ENCODE measurements at places on chromosomes 6 and 20.

DNA sequence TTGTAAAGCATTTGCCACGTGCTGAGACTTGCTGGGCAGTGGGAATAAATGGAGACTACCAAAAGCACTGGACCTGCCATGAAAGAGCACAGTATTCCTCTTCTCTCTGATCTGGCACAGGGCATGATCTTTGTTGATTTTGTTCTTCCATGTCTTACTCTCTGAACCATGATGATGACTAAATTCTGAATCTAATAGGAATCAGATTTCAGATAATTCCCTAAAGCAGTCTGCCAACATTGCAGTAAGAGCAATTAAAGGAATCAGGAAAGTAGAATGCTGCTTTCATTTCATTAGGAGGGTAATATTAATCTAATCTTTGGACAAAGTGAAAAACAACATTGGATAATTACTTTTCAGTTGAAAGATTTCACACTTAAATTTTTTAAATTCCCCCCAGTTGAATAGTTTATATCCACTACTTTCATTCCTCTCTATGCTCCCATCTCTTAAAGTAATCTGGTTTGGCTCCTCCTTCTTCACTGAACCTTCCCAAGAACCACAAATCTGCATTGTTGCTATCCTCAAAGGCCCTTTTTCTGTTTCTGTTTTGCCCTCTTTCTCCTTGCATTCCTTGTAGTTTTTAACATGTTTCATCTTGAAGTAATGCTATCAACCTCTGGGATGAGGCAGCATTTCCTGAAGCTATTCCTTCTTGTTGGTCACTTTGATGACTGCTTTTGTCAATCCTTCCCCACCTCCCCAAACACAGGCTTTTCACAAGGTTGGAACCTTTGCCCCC lies 243.2 kb upstream of the TENT5A start:
- no peak for DNase-seq

- no peak for DNase-seq
These were observed 148.5 kb upstream of the DEFB112 start for GRCh38 chr6:50198245-50198644.

DNA sequence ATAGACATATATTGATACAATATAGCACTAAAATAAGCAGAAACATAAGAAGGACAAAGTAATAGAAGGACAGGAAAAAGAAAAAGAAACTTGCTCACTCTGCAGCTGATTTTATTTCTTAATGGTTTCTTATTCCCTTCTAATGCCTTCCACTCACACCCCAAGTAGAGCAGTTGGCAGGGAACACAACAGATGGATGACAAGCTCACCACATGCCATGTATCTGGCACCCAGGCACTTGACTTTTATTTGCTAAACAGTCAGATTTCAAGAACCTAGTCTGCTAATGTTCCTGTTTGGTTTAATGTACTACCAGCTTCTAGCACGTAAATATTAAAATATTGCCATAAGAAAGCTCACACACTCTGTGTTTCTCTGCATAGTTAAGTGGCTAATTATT lies 87.1 kb downstream of the COL19A1 start:
- no peak for DNase-seq

DNA sequence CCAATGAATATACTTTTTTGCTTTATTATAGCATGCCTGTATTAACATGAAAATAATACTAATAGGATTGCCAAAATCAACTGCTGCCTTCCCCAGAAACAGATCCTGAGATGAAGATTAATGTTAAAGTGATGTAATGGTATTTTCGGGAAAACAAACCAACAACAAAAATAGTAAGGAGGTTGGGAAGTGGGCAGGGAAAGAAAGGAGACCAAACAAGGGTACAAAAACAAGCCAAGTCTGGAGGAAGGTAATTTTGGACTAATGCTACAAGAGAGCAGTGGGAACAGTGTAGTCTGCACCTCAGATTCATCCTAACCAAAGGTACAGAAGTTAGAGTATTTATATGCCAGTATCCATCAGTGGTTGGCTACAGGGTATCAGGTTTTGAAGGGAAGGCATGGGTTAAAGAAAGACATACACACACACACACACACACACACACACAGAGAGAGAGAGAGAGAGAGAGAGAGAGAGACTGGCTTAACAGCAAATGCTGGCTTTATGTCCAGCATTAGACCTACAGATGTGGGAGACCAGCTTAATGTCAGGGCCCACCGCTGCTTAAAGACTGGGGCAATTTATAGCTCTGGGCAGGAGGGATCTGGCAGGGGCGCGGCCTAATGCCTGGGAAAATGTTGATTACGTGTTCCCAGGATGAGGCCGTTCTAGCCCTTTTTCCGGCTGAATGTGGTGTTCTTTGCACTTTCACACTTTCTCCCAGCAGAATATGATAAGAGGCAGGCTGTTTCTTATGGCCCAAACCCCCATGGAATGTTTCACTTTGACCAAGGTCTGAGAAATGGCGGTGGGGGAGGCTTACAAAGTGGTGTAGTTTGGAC lies 3.8 kb upstream of the SLC17A1 start:
- no peak for DNase-seq

DNA sequence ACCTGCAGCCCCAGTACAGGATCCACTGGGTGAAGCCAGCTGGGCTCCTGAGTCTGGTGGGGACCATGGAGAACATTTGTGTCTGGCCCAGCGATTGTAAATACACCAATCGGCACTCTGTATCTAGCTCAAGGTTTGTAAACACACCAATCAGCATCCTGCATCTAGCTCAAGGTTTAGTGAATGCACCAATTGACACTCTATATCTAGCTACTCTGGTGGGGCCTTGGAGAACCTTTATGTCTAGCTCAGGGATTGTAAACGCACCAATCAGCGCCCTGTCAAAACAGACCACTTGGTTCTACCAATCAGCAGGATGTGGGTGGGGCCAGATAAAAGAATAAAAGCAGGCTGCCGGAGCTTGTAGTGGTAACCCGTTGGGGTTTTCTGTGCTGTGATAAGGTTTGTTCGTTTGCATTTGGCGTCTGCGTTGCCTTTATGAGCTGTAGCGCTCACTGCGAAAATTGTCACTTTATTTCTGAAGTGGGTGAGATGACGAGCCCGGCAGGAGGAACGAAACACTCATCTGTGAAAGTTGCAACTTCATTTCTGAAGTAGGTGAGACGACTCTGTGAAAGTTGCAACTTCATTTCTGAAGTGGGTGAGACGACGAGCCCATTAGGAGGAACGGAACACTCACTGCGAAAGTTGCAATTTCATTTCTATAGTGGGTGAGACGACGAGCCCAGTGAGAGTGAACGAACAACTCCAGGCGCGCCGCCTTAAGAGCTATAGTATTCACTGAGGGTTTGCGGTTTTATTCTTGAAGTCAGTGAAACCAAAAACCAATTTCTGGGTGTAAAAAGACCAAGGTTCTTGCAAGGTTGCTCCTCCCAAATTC lies 31.1 kb downstream of the SERPINB6 start:
- peak; percentile 61 for DNase-seq

Data from activated CD4-positive, alpha-beta T cell treated with anti-CD3 and anti-CD28 coated beads for 1 hour (primary cell).